ENCODE measurements at places on chromosomes 7 and 10.

GRCh38 chr10:16195178-16195769 is 241.5 kb upstream of the PTER start:
- DNase-seq, result no peak

- DNase-seq, result no peak
Observed at GRCh38 chr10:59980356-59980755, 74.0 kb upstream of the CCDC6 start.

- DNase-seq, result no peak
Observed at GRCh38 chr7:138890499-138891445, 90.4 kb downstream of the KIAA1549 start.

- no peak for DNase-seq
Observed at GRCh38 chr10:35848412-35848811, 206.3 kb upstream of the FZD8 start.

DNA sequence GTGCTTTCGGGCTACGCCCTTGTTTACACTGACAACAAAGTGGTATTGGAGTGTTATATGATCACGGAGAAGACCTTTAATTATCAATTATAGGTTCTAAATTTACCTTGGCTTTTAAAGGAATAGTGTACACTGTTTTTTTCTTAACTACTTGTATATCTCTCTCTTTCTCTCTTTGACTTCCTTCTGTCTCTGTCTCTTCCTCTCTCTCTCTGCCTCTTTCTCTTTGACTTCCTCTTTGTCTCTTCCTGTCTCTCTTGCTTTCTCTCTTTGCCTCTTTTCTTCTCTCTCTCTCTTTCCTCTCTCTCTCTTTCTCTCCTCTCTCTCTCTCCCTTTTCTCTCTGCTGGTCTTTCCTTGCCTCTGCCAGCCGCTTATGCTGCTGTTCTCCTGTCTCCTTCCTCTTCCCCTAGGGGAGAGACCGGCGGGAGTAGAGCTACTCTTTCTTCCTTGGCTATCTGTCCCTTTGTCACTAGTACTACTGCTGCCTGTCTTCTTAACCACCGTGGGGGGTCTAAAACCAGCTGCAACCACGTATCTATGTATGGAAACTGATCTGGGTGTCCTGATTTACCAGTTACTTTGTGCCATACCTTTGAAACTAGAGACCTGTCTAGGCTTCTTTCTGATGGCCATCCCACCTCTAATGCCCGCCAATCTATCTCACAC is 36.9 kb upstream of the GSDME start:
- peak; percentile 41 for DNase-seq

GRCh38 chr7:125636320-125636962 is 706.8 kb upstream of the POT1 start:
- DNase-seq, result no peak

- no peak for DNase-seq
Observed at GRCh38 chr10:114239117-114239993, at the start of gene VWA2. Gene VWA2 (plus strand): TSS chr10:114239254. CDS start chr10:114248714, 9,460 bp downstream.

- DNase-seq, result no peak
Observed at GRCh38 chr7:110607050-110607857, 483.7 kb upstream of the LRRN3 start.

GRCh38 chr10:4159173-4159572 is 374.2 kb upstream of the KLF6 start:
- DNase-seq, result no peak

DNA sequence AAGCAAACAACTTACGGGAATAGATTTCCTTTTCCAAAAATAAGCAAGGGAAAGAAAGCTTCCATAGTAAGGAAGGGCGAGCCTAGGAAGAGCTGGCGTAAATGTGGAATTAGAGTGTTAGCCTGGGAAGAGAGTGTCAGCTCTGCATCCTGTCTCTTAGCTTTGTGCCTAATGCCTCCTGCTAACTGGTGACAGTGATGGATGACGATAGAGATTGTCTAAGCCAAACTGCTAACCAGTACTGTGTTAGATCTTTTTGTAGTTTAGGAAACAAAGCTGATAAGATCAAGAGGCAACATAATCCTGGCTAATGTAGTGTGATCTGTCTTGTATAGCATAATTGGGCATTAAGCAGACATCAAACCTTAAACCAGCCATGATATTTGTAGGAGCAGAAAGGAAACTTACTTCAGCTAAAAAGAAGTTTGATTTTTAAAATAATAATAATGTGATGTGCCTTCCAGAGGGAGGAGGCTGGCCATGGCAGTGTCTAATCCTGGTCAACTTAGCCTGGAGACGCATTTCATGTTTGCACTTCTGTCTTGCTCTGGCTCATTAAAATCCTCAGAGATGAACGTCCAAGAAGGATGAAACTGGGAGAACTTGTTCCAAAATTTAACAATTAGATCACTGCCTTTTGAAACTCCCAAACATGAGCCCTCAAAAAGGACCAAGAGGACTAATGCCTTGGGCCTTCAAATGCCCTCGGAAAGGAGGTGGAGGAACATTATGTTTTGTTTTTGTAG is 85.1 kb downstream of the FAM204A start:
- DNase-seq, result no peak

DNA sequence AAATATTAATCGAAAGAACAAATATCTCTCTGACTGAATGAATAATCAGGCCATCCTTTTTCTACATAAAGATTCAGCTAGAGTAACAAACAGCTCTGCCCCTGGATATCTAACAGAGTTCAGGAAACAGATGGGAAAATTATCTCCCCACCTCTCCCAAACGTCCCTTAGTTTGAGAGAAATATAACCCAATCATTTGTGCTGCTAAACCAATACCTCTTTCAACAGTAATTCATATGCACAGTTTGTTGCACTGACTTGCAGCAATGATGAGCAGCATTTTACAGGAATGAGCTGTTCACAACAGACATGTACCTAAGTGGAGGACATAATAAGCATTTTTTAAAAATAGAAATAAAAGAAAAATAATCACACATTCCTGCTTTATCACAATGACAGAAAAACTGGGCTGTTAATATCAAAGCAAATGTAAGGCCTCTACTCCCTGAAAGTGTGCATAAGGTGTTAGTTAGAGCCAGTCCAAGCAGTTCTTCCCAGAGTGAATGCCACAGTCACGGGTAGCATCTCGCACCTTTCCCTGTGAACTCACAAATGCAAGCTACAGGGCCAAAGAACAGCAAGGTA is 2.3 kb downstream of the CREB3L2 start:
- DNase-seq, result no peak

GRCh38 chr7:110043519-110043918 is 1047.4 kb upstream of the LRRN3 start:
- DNase-seq, result no peak

GRCh38 chr7:70616211-70616610 is 515.7 kb upstream of the GALNT17 start:
- DNase-seq, result no peak

GRCh38 chr10:50333872-50334271 is 82.6 kb upstream of the ASAH2 start:
- no peak for DNase-seq

DNA sequence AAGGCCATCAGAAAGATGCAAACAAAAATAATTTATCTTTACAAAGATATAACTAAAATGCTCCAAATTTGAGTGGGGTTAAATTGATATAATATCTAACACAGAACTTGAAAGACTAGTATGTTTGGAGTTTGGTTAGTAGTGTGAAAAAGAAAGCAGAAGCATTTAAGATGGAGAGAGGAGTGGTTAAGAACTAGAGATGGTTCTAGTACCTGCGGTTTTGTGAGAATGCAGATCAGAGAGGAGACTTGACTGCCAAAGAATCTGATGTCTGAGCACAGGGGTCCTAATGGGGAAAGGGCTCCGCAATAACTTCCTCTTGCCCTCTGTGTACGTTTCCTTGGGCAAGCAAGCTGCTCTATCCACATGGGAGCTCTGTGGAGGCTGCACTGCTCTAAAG is 506.8 kb upstream of the COBL start:
- no peak for DNase-seq

DNA sequence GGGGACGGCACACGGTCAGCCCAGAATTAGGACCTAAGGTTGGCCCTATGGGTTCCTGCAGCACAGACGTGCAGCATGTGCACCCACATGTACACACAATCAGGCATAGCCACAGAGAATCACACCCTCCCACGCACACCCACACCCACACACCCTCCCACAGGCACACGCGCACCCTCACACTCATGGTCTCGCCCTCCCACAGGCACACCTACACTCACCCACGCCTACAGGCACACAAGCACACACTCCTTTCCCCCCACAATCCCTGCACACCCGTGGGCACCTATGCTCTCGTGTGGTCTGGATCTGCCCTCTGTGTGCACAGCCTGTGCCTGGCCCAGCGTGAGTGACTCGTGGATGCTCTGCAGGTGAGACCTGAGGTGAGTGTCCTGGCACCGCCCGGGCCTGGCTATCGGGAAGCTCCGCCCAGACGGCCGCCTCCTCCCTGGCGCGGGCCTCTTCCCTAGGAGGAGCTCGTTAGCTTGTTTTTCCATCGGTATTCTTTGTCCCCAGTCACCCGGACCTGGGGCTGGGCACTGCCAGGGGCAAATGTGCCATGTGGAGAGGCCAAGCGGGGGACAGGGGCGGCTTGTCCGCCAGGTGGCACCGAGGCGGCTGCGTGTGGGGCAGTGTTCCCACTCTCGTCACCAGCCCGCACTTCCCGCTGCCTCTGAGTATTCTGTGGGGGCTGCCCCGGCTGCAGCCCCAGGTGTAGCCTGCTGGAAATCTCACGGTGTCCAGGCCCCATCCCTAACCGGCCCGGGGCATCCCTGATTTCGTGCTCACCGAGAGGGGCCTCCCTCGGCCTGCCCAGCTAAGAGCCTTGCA is 110.2 kb upstream of the FAM20C start:
- no peak for DNase-seq

- no peak for DNase-seq
Observed at GRCh38 chr10:132438091-132439024, 41.4 kb downstream of the PWWP2B start.

DNA sequence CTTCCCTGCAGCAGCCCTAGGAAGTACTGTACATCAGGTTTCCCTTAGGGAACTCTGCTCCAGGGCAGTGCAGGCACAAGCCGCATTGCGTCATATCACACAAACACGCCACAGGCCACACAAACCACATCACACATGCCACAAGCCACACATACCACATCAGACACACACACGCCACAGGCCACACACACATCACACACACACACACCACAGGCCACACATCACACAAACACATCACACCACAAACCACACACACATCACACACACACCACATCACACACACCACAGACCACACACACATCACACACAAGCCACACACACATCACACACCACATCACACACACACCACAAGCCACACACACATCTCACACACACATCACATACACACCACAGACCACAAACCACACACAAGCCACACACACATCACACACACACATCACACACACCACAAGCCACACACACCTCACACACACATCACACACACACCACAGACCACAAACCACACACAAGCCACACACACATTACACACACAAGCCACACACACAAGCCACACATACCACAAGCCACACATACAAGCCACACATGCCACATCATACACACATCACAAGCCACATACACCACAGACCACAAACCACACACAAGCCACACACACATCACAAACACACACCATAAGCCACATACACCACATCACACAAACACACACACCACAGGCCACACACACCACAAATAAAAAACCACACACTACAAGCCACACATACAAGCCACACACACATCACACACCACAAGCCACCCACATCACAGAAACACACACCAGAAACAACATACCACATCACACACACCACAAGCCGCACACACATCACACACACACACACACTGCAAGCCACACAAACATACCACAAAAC is 53.4 kb downstream of the TMEM209 start:
- no peak for DNase-seq

DNA sequence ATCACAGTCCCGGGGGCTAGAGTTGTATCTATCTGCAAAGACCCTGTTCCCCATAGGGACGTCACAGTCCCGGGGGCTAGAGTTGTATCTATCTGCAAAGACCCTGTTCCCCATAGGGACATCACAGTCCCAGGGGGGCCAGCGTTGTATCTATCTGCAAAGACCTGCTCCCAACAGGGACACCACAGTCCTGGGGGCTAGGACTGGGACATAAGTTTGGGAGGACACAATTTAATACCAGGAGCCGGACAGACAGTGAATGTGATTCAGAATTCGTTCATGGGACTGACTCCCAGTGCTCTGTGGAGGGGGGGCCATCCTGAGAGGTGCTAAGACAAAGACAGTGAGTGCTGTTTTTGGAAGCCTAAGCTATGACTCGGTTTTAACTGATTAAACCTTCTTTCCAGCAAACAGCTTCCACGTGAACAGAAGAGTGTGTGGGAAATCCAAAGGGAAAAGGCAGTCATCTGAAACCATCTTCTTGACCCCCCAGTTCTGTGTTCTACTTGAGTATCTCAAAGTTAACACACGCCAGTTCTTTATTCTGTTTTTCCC is 153.0 kb downstream of the DIP2C start:
- DNase-seq, result no peak

- DNase-seq, result no peak
Observed at GRCh38 chr7:139739863-139740597, 37.8 kb downstream of the HIPK2 start.

DNA sequence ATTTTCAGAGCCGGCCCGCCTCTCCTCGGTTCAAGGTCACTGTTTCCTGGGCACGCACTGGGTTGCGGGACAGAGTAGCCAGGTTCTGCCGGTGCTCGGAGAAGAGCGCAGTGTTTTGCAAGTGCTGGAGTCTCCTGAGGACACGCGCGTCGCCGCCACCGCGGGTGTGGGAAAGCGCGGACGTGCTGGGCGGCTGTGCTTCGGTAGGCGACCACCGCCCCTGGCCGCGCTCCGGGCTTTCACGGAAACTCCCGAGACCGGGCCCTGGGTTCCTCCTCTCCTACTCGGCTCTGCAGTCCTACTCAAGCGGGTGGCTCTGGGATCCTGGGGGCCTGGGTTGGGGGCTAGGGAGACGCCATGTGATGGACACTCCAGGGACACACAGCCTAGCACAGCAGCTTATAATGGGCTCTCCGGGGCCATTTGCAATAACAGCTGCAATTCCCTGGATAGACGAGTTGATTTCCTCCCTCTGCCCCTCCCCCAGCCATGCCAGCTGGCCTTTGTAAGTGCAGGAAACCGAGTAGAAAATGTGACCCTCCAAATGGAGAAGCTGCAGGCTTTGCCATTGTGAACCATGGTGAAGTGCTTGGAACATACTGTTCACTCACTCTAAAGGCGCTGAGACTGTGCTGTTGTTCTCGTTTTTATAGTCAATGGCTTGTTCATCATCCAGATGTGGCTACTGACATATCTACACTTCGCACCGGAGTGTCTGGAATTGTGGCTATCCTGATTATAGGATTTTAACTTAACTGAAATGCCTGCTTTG is 2.1 kb downstream of the FRAT1 start:
- peak; percentile 84 for DNase-seq

DNA sequence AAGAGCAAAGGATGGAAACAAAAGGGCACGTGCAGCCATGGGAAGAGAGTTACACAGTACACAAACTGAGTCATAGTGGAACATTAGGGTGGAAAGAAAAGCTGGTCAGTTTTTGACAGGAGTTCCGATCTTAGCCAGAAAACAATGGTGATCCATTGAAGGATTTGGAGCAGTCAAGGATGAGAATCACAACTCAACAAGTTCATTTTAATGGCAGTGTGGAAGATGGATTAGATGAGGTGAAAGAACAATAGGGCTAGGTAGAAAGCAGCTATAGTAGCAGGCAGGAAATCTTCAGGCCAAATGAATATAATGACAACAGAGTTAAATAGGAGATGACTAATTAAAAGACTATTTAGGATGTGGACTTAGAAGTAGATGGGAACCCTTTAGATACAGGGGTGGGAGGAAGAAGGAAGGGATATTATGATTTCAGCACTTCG is 136.3 kb downstream of the DOCK4 start:
- no peak for DNase-seq

- DNase-seq, result peak; percentile 12
Observed at GRCh38 chr7:128045766-128046165, 14.5 kb upstream of the LRRC4 start.
